ENCODE measurements at places on chromosomes 5 and 9.
A peak's percentile ranks its signal among the peaks of the same experiment; 100 is the strongest.

- DNase-seq, result no peak
Measured at GRCh38 chr5:116410336-116410890, 164.2 kb downstream of the SEMA6A start.

DNA sequence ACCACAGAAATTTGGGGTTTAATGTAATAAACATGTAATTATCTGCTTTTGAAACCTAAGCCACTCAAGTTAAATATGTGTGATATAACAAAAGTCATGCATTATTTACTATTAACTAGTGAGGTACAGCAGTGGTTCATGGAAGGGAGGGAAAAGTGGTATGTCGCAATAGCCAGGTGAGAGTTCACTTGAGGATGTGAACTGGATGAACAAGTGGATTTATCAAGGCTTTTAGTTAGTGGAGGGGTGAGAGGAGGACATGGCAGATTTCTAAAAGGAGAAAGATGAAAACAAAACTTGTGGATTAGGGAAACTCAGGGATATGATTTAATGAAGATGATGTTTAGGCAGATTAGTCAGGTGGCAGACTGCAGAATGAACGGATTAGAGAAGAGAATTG is 141.3 kb upstream of the NFIB start:
- no peak for DNase-seq

GRCh38 chr9:107431461-107431860 is 58.1 kb downstream of the KLF4 start:
- no peak for DNase-seq

GRCh38 chr5:43802119-43802518 is 199.1 kb downstream of the NNT start:
- DNase-seq, result no peak

GRCh38 chr9:112017878-112018277 is 121.3 kb downstream of the UGCG start:
- no peak for DNase-seq

GRCh38 chr9:88829276-88829675 is 162.0 kb upstream of the S1PR3 start:
- no peak for DNase-seq

DNA sequence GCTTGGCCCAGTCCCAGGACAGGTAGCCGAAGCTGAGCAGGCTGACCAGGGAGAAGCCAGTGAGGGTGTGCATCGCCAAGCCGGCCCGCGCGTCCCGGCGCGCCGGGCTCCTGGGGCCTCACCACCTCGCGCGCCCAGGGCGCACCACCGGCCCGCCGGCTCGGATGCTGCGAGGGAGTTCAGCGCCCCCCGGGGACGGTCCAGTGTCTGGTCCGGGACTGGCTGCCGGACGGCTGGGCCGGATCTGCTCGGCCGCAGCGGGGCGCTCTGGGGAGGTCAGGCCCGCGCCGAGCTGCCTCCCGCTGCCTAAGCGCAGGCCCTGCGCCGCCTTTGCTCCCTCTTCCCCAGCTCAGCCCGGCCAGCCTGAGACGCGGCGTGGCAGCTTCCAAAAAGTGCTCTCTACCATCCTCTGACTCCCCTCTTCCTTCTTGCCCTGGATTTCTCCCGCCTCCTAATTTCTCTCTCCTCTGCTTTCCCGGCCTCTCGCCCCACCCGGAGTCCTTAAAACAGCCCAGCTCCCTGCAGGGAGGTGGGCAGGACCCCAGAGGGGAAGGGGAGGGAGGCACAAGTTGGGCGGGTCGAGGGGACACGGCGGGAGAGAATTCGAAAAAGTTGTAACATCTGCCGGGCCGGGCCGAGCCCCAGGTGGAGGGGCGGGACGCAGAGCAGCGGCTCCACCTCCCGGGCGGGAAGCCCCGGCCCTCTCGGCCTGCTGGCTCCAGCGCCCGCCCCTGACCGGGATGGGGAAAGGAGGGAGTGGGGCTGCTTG is at the start of gene ARSI:
Gene ARSI, minus strand, starts transcription at position 605 of the 769 bp plus-strand sequence. Its CDS starts 532 bp downstream, at position 73.
- DNase-seq, result peak; percentile 91

- DNase-seq, result peak; percentile 63
Measured at GRCh38 chr9:124079176-124079925, 67.8 kb downstream of the LHX2 start.

GRCh38 chr5:24642022-24642421 is 2.8 kb downstream of the CDH10 start:
- DNase-seq, result no peak
